ENCODE measurements at places on chromosomes 3 and 15.

- DNase-seq: peak; percentile 56
Observed at GRCh38 chr3:56725175-56725574, 42.1 kb upstream of the TASOR start.

DNA sequence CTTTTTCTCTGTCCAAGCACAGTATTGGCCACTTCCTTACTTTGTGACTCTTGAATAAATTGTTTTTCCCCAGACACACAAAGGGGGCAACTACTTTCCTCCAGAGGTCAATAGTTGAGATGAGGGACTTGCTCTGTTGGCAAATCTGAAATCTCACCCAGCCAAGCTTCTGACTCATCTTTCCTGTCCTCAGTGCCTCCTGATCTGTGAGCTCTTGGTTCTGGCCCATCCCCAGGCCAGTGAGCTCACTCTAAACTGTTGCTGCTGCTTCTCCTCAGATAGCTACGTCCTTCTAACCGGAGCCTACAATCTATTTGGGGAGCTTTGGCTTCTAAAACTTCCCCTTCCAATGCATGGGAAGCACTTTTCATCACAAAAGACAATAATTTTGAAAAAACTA is 50.0 kb upstream of the NMD3 start:
- no peak for DNase-seq

DNA sequence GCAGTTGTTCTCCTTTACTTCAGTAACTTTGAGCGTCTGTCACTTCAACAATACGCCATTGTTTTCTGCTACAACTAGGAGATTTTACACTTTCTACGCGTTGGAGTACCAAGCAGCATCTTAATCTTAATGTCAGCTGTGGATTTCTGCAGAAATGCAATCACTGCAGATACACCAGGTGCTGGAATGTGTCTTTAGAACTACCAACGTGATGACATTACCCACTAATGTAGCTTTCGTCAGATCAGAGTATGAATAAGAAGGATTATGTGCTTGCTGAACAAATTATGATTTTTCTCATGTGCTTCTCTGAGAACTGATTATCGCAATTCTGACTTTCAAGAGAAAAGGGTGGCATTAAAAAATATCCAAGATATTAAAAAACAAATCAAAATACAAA is 77.5 kb upstream of the CNTN3 start:
- DNase-seq: no peak

DNA sequence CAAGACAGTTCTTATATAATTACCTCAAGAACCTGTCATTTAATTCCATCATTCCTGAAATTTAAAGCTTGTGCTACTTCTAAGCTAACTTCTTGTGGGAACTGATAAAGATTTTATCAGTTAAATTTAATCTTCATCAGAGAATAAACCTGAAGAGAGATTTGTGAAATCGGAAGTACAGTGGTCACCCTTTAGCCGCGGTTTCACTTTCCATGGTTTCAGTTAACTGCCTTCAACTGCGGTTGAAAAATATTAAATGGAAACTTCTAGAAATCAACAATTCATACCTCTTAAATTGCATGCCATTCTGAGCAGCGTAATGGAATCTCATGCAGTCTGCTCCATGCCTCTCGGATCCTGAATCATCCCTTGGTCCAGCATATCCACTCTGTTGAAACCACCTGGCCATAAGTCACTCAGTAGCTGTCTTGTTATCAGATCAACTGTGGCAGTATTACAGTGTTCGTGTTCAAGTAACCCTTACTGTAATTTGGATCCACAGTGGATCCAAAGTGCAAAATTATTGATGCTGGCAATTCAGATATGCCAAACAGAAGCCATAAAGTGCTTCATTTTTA is 626.1 kb downstream of the CADM2 start:
- DNase-seq: no peak

GRCh38 chr15:70505936-70506912 is 257.1 kb downstream of the UACA start:
- DNase-seq: no peak

GRCh38 chr3:126390751-126391150 is 4.0 kb upstream of the CFAP100 start:
- DNase-seq: no peak

GRCh38 chr3:123652342-123652984 is 67.6 kb upstream of the HACD2 start:
- DNase-seq: peak; percentile 48

DNA sequence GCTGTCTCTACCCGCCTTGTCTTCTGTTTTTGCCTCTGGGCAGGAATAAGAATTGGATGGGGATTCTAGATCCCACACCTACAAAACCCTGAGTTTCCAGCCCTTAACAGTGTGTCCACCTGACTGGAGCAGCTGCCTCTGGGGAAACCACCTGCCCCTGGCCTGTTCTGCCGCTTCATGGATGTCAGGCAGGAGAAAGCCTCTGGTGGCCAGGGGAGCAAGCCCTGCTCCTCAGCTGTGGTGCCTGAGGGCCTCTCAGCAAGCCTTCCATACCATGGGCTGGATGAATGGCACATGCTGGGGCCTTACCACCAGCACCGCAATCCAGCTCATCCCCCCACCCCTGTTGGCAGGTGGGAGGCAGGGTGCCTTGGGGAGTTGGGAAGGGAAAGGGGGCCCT is 5.3 kb upstream of the CPNE9 start:
- DNase-seq: no peak

- DNase-seq: peak; percentile 60
Observed at GRCh38 chr15:69758810-69759790, 306.5 kb downstream of the RPLP1 start.

GRCh38 chr3:156513619-156514018 is 41.3 kb downstream of the SSR3 start:
- no peak for DNase-seq
